Fibroblast of lung (primary cell): ENCODE measurements at places on chromosomes 1 and 21. TPM values are rescaled to one million over a fixed set of nuclear protein-coding genes. Genes with fewer than 3 reads are reported as not detected.

MTARC2 gene
- 7.3 and 14.5 TPM in 2 replicates for polyA plus RNA-seq

CD1B gene
- not detected in 2 replicates for polyA plus RNA-seq

NBPF6 gene
- polyA plus RNA-seq = 0.03 TPM in 1 of 2 replicates, not detected in the other

GPR89B gene
- 19.2 and 21.7 TPM in 2 replicates for polyA plus RNA-seq

KCNE1 gene
- polyA plus RNA-seq = 0.45 and 0.63 TPM in 2 replicates

NCF2 gene
- 0.43 and 1.2 TPM in 2 replicates for polyA plus RNA-seq

OR2T35 gene
- polyA plus RNA-seq = 0.03 TPM in 1 of 2 replicates, not detected in the other

KDF1 gene
- 0.05 TPM in 1 of 2 replicates, not detected in the other for polyA plus RNA-seq

C1orf122 gene
- polyA plus RNA-seq = 14.3 and 14.8 TPM in 2 replicates

BROX gene
- 11.3 and 12.1 TPM in 2 replicates for polyA plus RNA-seq

DNA sequence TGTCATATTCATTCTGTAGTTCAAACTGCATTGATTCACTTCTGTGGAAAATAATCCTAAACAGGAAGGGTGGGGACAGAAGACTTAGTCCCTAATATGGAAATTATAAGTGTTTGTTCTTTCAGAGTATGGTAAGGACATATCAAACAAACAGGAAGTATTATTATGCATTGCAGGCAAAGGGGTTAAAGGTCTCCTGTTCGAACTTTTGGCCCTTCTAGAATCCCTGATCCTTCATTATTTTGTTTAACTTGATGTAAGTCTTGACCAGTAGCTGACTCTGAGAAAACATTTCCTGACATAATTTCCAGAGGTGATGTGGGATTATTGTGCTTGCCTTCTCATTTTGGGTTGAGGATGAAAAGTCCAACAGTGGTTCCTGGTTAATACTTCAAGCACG lies 215.4 kb upstream of the ADGRL2 start:
- no peaks in the 10 kb centered on the region for H3K4me1 ChIP-seq
- no peak overlapping the region for H3K4me3 ChIP-seq
- no peak overlapping the region for H3K27ac ChIP-seq
- no peaks in the 10 kb centered on the region for H3K27me3 ChIP-seq
- DNase-seq = peak; percentile 68

DNA sequence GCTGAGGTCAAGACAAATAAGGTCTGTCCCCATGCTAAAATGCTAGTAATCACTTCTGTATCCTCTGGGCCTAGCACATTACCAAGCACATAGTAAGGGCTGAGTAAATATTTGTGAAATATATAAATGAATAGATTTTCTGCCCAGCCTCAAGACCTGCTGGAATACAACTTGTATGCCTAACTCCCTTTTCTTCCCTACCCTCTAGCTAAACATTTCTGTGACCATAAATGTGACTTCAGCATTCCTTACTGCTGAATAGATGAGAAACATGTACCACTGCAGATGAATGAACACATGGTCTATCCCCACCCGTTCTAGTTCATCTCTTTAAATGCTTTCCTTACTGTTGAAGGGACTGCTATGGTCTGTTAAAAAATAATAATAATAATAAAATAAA lies 209.0 kb upstream of the HOOK1 start:
- H3K27me3 ChIP-seq = no peaks in the 10 kb centered on the region
- DNase-seq = peak; percentile 58
- no peaks in the 10 kb centered on the region for H3K4me1 ChIP-seq
- H3K27ac ChIP-seq = no peak overlapping the region
- no peaks in the 10 kb centered on the region for H3K36me3 ChIP-seq
- H3K4me3 ChIP-seq = no peak overlapping the region

GRCh38 chr1:182217071-182217470 lies 155.6 kb upstream of the ZNF648 start:
- no peaks in the 10 kb centered on the region for H3K36me3 ChIP-seq
- no peak for DNase-seq
- H3K27ac ChIP-seq = no peak overlapping the region
- no peaks in the 10 kb centered on the region for H3K4me1 ChIP-seq

GRCh38 chr1:228036701-228037231 lies 30.0 kb downstream of the WNT3A start:
- peaks cover 8% of the 10 kb centered on the region for H3K27me3 ChIP-seq
- H3K36me3 ChIP-seq = no peaks in the 10 kb centered on the region
- no peaks in the 10 kb centered on the region for H3K4me1 ChIP-seq
- H3K27ac ChIP-seq = no peak overlapping the region
- no peak overlapping the region for H3K4me3 ChIP-seq
- DNase-seq = no peak

- H3K27me3 ChIP-seq = no peaks in the 10 kb centered on the region
- H3K27ac ChIP-seq = no peak overlapping the region
- no peak for DNase-seq
- peaks cover 4% of the 10 kb centered on the region for H3K4me1 ChIP-seq
Measured at GRCh38 chr1:10973956-10974881, 38.2 kb upstream of the TARDBP start.

DNA sequence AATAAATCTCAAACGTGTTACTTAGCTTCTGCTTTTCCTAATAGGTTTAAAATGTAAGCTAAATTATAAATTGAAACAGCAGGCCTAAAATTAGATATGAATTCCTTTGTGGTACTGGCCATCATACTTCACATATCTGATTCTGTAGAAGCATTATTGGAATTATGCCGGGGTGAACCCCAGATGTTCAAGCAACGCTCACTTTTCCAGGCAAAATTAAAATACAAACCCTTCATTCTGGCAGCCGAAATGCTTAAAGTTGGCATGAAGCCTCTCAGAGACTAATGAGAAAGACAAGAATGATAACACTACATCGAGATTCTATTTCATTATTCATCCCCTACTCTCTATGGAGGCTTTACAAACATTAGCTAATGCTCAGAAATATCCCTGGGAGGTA lies 1352.7 kb upstream of the ADGRL2 start:
- no peaks in the 10 kb centered on the region for H3K36me3 ChIP-seq
- H3K4me1 ChIP-seq = no peaks in the 10 kb centered on the region
- DNase-seq = peak; percentile 63

DNA sequence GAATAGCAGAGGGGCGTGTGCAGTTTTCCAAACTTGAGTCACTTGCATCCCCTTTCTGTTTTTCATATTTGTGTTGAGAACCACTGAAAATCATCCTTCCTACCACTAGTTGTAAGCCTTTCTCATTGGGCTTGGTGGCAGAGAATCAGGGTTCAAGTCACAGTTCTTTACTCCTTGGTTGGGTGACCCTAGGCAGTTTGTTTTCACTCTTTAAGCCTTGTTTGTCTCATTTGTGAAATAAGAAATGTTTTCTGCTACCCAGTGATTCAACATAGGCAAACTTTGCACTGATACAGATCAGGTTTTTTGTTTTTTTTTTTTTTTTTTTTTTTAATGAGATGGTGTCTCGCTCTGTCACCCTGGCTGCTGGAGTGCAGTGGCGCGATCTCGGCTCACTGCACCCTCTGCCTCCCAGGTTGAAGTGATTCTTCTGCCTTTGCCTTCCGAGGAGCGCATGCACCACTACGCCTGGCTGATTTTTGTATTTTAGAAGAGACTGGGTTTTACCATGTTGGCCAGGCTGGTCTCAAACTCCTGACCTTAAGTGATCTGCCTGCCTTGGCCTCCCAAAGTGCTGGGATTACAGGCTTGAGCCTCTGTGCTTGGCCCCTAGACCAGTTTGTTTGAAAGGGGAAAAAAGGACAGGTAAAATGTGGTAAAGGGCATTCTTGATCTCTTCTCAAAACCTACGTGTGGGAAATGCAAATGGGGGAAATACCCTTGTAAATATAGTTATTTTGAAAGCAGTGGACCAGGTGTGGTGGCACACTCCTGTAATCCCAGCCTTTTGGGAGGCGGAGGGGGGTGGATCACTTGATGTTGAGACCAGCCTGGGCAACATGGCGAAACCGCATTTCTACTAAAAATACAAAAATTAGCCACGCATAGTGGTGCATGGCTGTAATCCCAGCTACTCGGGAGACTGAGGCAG lies 3.2 kb downstream of the CLIC4 start:
- no peak for DNase-seq
- no peaks in the 10 kb centered on the region for H3K27me3 ChIP-seq
- H3K27ac ChIP-seq = no peak overlapping the region
- peak overlapping the region; percentile 99 for H3K4me3 ChIP-seq
- no peaks in the 10 kb centered on the region for H3K36me3 ChIP-seq
- H3K4me1 ChIP-seq = peaks cover 19% of the 10 kb centered on the region

- no peak overlapping the region for H3K27ac ChIP-seq
- H3K36me3 ChIP-seq = no peaks in the 10 kb centered on the region
- DNase-seq = no peak
- H3K4me1 ChIP-seq = peaks cover 5% of the 10 kb centered on the region
- H3K27me3 ChIP-seq = no peaks in the 10 kb centered on the region
Measured at GRCh38 chr1:89755591-89755990, 65.2 kb upstream of the LRRC8D start.

GRCh38 chr1:212500983-212501382 lies 68.3 kb downstream of the NENF start:
- no peak overlapping the region for H3K27ac ChIP-seq
- peak; percentile 20 for DNase-seq
- H3K4me3 ChIP-seq = no peak overlapping the region
- no peaks in the 10 kb centered on the region for H3K36me3 ChIP-seq

- H3K4me1 ChIP-seq = peaks cover 18% of the 10 kb centered on the region
- H3K36me3 ChIP-seq = peaks cover 23% of the 10 kb centered on the region
- no peak for DNase-seq
- peak overlapping the region; percentile 99 for H3K27ac ChIP-seq
- H3K27me3 ChIP-seq = no peaks in the 10 kb centered on the region
Measured at GRCh38 chr1:32199043-32199716, 1.2 kb upstream of the CCDC28B start.

DNA sequence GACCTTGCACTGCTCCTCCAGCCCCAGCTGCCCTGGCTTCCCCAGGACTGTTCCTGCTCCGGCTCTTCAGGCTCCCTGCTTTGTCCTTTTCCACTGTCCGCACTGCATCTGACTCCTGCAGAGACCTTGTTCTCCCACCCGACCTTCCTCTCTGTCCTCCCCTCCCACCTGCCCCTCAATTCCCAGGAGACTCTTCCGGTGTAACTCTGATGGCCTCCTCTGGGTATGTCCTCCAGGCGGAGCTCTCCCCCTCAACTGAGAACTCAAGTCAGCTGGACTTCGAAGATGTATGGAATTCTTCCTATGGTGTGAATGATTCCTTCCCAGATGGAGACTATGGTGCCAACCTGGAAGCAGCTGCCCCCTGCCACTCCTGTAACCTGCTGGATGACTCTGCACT lies 550 bp downstream of the ACKR1 start:
- no peak overlapping the region for H3K4me3 ChIP-seq
- H3K4me1 ChIP-seq = no peaks in the 10 kb centered on the region
- DNase-seq = no peak
- no peaks in the 10 kb centered on the region for H3K36me3 ChIP-seq
- H3K27me3 ChIP-seq = peaks cover 2% of the 10 kb centered on the region
- H3K27ac ChIP-seq = no peak overlapping the region

DNA sequence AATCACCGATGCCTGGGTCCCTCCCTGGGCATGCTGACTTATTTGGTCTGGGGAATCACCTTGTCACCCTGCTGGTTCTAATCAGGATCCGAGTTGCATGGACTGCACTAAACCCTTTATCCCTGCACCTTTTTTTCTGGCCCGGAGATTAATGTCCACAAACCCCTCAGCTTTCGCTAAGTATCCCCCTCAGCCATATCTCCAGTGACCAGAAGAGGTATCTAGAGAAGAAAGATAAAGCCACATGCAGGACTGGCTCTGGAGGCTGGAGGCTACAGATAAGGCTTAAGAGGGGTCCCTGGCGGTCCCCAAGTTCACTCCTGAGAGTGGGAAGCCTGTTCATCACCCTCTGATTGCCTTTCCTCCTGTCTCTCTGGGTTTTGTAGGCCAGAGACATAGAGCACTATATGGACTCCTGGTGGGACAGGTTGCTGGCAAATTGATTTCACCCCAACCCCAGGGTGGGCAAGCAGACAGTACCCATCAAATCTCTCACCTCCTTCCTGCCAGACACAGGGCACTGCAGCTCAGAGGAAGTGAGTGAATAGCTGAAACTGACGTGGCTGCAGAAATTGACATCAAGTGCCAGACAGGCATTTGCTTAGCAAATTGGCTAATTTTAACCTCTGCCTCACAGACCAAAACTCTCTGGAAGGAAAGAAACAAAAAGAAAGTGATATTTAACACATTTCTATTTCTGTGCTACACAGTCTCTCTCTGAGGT lies 38.8 kb downstream of the HMGB4 start:
- no peak overlapping the region for H3K4me3 ChIP-seq
- no peak for DNase-seq
- peak overlapping the region; percentile 2 for H3K27ac ChIP-seq
- peaks cover 16% of the 10 kb centered on the region for H3K4me1 ChIP-seq

DNA sequence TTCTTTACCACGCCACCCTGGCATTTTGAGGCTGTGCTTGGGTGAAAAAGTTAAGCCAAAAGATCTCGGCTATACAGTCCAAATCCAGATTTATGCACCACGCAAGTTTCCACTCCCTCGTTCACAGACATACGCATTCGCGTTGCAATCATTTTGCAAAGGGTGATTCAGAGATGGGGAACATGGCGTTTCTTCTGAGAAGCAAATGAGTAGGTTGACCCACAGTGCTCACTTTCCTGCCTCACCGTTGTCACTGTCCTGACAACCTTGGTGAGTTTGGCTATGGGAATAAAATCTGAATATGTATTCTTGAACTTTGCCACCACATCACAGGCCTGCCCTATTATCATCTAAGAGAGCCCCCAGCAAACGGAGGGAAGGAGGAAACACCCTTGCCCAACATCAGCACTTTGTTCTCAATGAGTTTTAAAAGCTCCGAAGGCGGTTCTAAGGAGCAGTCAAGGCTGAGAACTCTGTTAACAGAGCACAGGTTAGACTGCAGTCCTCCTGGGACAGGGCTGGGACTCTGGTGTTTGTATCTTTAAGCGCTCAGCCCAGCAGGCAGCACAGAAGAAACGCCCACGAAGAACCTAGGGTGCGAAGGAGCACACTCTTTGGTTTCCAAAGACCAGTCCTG lies 86.4 kb downstream of the RUNX1 start:
- H3K4me1 ChIP-seq = peaks cover 16% of the 10 kb centered on the region
- H3K4me3 ChIP-seq = no peak overlapping the region
- no peak overlapping the region for H3K27ac ChIP-seq
- no peak for DNase-seq

DNA sequence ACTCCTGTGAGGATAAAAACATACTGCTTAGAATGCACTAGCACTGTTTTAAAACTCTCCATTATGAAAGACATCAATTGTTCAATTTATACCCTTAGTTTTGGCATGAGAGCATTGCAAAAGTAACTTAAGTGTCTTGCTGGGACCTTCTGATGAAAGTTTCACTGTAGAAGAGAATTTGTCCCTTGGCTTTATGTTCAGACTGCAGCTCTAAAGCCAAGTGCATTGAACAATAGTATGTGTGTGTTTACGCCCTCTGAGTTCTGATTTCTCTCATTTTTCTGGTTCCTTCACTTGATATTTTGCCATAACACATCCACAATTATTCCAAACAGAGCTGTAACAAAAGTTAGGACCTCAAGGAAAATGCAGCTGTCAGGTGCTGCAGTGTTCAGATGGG lies 474.6 kb downstream of the DISC1 start:
- no peak for DNase-seq
- H3K36me3 ChIP-seq = no peaks in the 10 kb centered on the region
- H3K4me3 ChIP-seq = no peak overlapping the region
